Hepatic stellate cell (primary cell): ENCODE measurements at places on chromosomes 3 and 15.
A peak's percentile ranks its signal among the peaks of the same experiment; 100 is the strongest.

GRCh38 chr3:106542101-106542769 lies 673.4 kb upstream of the CBLB start:
- DNase-seq, result no peak

DNA sequence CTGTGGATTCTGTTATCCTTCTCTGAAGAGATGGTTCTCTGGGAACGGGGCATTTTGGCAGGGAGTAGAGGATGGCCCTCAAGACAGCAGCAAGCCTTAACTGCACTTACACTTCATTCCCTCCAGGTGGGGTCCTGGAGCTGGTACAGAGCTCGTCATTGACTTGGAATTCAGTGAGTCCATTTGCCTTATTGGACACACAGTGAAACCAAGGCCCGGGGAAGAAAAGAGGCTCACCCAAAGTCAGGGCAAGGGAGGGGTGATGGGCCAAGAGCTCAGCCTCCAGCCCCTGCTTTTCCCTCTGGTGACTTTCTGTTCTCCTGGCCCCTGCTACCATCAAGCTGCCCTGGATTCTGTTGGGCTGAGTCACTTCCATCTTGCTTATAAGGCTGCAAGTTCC lies 125.6 kb downstream of the ETFA start:
- peak; percentile 85 for DNase-seq

GRCh38 chr3:24490151-24490550 lies 4.5 kb downstream of the THRB start:
- no peak for DNase-seq

GRCh38 chr3:129197321-129197720 lies 13.6 kb upstream of the CNBP start:
- DNase-seq, result no peak

- no peak for DNase-seq
Observed at GRCh38 chr15:93974804-93975481, 256.4 kb upstream of the MCTP2 start.

DNA sequence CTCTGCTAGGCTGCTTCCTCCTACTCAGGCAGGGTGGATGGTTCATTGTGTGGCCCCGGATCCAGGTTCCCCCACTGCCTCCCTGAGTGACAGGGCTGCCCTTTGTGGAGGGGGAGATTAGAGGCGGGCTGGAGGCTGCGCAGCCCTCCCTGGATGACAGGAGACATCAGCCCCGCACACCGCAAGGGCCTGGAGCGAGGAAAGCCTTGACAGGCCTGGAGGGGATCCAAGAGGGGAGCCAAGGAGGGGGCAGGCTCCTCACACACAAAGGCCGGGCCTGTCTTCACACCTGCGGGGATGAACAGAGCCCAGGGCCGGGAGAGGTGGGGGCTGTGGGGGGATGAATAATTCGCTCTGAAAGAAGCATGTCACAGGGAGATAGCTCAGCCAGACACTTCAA lies 72.9 kb downstream of the RPN1 start:
- no peak for DNase-seq

DNA sequence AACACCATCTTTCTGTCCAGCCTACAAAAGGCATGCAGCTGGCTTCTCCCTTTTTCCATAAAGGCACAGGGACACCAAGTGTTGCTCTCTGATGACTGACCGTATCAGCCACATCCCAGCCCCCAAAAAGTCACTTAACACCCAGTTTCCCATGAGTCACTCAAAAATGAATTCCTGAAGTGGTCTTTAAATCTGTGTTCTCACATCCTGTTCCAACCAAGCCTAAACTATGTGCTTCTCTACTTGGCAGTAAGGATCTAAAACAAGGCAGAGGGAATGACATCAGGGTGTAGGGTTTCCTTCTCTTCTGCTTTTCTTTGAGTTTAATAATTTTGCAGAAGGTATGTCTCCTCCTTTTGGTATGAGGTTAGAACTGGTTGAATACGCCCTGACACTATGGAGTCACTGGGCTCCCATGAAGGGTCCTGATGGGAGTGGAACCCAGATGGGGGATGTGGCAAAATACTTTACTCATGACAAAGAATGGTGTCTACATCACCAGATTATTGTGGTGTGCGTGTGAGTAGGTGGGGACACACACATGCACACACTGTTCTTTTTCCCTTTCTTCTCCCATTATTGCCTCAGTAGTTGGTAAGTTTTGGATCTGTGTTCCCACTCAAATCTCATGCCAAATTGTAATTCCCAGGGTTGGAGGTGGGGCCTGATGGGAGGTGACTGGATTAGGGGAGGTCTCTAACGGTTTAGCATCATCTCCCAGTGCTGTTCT lies 35.6 kb upstream of the CCK start:
- no peak for DNase-seq

DNA sequence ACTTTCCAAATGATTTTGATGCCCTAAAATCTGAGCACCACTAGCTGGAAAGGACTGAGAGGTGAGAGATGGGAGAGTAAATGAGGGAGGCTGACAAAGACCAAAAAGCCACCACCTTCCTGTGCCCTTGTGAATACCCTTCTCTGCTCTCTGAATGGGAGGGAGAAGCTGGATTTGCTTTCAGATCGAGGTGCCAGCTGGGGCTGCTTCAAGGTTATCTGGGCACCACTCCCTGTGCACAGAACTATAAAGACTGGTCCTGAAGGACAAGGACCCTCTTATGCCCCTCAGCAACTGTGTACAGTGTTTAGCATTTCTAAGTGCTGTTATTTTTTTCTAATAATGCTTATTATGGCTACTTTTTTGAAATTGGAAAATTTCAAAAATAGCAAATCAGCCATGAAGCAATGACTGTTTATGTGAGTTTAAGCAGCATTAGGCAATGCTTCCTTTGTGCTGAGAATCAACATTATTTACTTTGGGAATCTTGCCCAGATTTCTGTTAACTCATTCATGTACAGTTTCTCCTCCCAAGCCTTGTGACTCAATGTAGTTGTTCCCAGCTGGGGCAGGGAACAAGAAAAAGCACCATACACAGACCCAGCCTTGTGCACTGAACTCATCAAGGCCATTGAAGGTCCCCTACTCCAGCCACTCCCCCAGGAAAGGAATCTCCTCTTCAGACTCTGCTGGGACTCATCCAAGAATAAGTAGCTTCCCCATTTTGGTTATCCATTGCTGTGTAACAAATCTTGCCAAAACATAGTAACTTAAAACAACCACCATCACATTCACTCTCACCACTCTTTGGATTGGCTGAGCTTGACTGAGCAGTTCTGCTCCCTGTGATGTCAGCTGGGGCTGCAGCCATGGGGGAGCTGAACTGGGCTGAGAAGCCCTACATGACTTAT lies 37.3 kb upstream of the CDV3 start:
- peak; percentile 79 for DNase-seq

- no peak for DNase-seq
Observed at GRCh38 chr3:97691354-97691753, 73.2 kb upstream of the ARL6 start.

DNA sequence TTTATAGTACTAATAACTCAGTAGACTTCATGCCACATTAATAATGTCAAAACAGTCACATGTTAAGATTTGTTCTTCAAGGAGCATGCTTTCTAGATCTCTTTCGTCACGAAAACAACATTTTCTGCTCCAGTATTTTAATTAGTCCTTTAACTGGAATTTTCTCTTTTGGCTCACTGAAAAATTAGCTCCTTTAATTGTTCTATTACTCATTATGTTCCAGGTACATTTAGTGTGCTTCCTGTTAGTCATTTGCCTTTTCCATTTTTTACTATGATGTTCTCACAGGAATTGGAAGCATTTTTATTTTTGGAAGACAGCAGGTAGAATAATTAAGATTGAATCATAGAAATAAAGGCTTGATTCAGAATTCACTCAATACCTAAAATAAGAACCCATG lies 111.2 kb downstream of the SLC9A9 start:
- no peak for DNase-seq

GRCh38 chr15:58593870-58594269 lies 155.6 kb downstream of the ADAM10 start:
- DNase-seq, result no peak

DNA sequence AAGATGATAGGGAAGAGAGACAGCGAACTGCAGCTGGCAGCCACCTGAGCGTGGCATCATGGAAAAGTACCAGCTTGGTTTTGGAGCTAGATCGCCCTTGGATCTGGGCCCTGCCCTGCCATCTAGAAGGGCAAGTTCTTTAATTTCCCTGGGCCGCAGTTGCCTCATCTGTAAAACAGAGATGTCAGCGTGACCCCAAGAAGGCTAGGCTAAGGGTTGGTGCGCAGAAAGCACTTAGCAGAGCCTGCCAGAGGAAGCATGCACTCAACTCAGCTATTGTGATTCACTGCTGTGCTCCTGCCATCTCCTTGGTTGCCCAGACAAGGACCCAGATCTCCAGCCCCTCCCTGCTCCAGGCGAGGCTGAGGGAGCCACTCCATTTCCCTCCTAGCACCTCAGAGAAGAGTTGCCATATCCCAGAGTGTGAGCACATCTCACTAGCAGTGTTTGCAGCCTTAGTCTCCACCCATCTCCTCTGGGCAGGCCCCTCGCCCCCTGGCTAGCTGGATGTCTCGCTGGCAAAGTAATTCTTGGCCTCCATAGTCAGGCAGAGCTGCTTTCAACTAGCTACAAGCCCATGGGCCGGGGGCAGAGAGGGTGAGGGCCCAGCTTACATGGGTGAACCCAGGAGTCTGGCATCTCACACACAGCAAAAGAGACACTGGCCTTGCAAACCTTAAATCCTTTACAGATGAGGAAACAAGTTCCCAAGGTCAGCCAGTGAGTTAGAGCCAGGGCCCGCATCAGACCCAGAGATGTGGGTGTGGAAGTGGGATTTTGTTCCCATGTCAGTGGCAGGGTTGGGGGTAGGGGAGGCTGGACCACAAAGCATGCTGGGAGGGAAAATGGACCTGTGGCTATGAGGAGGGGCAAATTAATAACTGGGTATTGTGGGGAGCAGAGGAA lies 280.7 kb upstream of the TLE3 start:
- DNase-seq, result no peak

GRCh38 chr3:179446501-179446900 lies 4.8 kb downstream of the GNB4 start:
- DNase-seq, result no peak

GRCh38 chr3:98817547-98818041 lies 54.5 kb downstream of the ST3GAL6 start:
- peak; percentile 21 for DNase-seq

DNA sequence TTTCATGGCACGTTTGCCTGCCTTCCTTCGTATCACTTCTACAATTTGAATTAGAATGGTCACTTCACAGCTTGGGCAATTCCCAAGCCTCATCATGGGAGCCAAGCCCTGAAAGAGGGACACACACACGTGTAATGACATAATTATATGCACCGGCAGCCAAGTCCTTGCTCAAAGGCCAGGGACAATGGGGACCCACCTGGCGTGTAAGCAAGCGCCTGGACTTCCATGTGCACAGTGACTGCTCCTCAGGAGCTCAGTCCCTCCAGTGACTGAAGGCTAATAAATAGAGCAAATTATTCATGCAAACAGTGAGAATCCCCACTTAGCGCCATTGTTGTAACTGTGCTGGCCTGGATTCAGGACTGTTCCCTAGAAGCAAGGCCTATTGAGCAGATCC lies 115.1 kb downstream of the DNAJB8 start:
- no peak for DNase-seq

- DNase-seq, result no peak
Observed at GRCh38 chr3:163218336-163218735, 1721.7 kb downstream of the OTOL1 start.

GRCh38 chr15:72198356-72199204 lies 993 bp upstream of the GRAMD2A start:
- no peak for DNase-seq

GRCh38 chr3:145678401-145678800 lies 482.6 kb downstream of the PLOD2 start:
- no peak for DNase-seq

GRCh38 chr3:116191409-116191808 lies 253.9 kb downstream of the LSAMP start:
- DNase-seq, result no peak

DNA sequence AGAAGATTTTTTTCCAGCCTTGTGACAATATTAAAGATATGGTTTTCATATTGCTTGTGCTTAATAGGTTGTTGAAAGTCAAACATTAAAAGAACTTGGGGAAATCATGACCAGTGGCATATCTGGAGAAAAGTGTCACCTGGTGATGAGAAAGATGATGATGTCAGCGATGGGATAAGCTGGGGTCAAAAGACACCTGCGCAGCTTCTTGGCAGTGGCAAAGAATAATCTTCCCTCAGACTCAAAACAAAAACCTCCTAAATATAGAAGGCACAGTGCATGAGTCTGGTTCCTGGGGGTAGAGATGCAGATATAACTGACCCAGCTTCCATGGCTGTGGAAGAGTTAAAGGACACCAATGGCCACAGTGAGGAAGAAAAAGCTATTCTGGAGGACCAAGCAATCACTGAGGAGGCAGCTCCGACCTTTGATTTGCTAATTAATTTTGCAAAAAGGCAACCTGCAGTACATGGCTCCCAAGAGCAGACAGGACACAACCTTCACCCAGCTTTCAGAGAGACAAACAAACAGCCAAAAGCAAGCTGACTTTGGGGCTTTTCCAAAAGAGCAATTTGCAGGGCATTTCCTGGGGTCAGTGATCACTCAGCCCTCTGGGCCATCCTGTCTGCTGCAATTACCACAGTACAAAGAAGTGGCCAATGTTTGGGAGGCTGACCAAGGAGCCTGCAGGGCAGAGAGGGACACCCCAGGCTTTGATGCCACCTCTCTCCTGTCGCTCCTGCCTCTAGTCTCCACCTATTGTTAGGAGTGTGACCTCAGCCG lies 17.6 kb upstream of the SEMA5B start:
- DNase-seq, result no peak

- no peak for DNase-seq
Observed at GRCh38 chr3:41507336-41508062, 308.2 kb downstream of the CTNNB1 start.

- no peak for DNase-seq
Observed at GRCh38 chr3:130963878-130964277, 62.7 kb downstream of the ASTE1 start.

DNA sequence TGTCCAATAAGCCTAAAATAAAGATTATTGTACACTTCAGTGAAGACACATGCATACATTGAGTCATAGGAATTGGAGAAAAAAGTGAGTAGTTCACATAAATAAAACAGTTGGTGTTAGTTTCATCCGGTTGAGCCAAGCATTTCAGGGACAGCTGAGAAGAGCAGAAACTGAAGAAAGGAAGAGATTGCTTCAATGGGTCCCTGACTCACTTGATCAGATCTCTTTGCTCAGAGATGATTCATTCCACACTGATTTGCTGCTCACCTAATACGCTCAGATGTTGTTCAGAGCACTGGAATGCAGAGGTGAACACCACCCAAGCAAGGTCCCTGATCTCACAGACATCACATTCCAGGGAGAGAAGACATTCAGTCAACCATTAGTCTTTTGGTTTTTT lies 93.7 kb downstream of the RAD18 start:
- DNase-seq, result peak; percentile 78

GRCh38 chr3:185632996-185633395 lies 46.9 kb downstream of the SENP2 start:
- DNase-seq, result no peak

- DNase-seq, result no peak
Observed at GRCh38 chr15:68277131-68277602, 378 bp upstream of the FEM1B start.

- no peak for DNase-seq
Observed at GRCh38 chr3:148873270-148873927, 8.3 kb downstream of the CPA3 start.
